ENCODE measurements at places on chromosomes 7 and 10.

GRCh38 chr10:11225935-11226334 lies 208.3 kb downstream of the CELF2 start:
- DNase-seq = no peak

DNA sequence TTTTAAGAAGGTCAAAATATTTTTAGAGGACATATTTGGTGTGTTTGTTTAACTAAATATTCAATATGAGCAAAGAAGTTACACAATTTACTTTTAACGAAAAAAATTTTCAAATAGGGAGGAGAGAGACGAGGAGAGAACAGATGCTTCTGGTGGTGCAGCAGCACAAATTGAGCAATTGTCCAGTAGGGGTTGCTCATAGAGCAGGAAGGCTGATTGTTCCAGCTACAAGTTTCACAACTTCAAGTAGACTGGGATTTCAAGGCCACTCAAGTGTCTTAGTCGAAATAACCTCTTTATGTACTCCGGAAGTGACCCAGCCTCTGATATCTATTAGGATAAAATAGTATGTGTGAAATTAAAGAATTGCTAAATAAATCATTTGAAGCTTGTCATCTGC lies 197.9 kb downstream of the HDAC9 start:
- DNase-seq = no peak

DNA sequence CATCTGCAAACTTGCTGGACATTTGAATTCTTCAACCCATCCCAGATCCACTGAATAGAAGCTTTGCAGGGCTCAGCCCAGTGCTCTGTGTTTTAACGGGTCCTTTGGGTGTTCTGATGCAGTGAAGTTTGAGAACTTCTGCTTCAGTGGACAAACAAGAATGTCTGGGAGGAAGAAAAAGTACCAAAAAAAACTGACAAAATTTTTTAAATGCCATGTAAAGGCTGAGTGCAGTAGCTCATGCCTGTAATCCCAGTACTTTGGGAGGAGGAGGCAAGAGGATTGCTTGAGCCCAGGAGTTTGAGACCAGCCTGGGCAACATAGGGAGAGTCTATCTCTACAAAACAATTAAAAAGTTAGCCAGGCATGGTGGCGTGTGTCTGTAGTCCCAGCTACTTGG lies 51.8 kb upstream of the FRMD4A start:
- no peak for DNase-seq

GRCh38 chr7:127816354-127817190 lies 164.6 kb downstream of the SND1 start:
- DNase-seq = no peak

- DNase-seq = no peak
Observed at GRCh38 chr7:979886-980571, 3.0 kb upstream of the CYP2W1 start.

DNA sequence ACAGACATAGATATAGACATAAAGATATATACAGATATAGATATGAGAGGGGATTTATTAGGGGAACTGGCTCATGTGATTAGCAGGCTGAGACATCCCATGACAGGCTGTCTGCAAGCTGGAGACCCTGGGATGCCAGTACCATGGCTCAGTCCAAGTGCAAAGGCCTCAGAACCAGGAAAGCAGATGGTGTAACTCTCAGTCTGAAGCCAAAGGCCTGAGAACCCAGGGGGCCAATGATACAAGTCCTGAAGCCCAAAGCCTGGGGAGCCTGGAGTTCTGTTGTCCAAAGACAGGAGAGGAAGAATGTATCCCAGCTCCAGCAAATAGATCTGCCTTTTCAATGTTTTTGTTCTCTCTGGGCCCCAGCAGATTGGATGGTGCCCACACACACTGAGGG lies 5.5 kb downstream of the NCOA4 start:
- no peak for DNase-seq

DNA sequence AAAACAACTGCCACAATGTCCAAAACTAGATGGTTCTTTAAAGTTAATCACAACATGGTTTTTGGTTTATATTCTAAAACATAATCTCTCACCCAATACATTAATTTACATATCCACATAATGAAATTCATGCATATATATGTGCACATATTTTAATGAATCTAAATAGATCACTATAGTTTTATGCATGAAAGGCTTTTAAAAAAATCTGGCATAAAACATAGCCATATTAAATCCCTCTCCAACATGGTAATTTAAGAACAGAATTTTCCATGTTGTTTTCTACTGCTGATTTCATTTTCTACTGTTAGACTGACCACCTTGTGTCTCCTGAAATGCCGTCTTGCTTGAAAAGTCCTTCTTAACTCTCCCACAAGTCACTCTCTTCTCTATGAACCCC lies 196.1 kb upstream of the AOAH start:
- DNase-seq = no peak
